ENCODE measurements at places on chromosomes 4 and X. TPM values are rescaled to one million over a fixed set of nuclear protein-coding genes. Genes with fewer than 3 reads are reported as not detected.

TBC1D9 gene
- 47.8 TPM for total RNA-seq

DNA sequence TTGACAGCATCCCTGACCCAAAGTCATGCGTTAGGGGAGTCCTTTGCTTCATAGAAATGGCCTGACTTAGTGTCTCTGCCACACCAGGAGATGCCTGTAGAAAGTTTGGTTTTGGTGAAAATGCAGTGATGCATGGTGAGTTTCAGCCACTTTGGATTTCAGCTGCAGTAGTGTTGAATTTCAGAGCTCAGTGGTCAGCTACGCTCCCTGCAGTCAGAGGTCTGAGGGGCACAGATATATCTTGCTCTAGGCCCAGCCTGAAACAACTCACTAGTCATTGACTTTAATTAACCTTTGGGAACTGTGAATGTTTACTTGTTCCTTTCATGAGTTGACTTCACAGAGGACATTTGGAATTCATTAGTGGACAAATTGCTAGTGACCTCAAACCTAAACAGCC lies 17.5 kb downstream of the RBMX2 start:
- no peak for DNase-seq

DNA sequence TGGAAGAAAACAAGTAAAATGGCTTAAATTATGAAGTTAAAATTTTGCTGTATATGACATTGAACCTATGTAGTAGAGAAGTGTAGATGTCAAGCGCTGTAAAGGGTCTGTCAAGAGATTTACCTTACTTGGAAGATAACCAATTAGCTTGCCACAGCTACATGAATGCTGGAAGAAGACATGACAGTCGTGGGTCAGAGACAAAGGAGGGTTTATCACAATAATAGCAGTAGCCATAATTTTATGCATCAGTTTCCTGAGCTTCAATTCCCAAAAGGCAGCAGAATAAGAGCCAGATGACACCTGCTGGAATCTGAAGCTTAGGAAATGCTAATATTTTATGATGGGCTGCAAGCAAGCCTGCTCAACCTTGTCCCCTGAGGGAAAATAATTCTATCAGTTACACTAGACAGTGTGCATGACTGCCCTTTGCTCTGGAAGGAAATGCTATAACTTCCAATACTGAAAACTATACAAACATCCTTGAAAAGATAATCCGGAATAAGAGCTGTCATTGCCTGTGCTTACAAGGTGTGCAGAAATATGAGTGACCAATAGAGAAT lies 292.9 kb downstream of the PRDM5 start:
- no peak for DNase-seq

- DNase-seq = no peak
Measured at GRCh38 chr4:15719506-15719905, 16.6 kb downstream of the BST1 start.

- DNase-seq = no peak
Measured at GRCh38 chr4:78369679-78370078, 181.9 kb upstream of the ANXA3 start.

DNA sequence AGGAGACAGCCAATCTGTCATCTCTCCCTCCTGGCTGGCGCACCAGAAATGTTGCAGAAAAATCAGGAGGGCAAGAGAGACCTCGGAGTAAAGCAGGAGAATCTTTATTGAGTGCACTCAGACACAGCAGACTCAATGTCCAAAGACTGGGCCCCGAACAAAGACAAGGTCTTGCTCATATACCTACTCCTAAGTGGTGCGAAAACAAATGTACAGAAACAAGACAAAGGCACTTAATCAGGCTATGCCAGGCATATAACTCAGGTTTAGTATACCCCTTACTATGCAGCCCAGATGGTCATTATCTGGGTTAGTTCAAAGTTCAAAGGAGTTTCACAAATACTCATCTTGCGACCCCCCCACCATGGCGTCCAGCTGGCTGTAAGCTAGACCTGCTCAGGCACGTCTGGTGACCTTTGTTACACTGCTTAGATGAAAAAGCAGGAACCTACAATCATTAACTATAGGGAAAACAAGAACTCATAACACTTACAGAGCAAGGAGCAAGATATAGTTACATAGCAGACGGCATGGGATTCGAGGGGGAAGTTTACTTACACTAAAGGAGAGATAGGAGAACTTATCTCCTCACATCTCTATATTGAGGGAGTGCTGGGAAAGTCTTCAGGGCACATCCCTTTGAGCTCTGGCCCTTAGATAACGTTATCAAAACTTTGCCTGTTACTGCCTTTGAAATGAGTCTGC lies 27.5 kb downstream of the SULT1E1 start:
- DNase-seq = no peak

DNA sequence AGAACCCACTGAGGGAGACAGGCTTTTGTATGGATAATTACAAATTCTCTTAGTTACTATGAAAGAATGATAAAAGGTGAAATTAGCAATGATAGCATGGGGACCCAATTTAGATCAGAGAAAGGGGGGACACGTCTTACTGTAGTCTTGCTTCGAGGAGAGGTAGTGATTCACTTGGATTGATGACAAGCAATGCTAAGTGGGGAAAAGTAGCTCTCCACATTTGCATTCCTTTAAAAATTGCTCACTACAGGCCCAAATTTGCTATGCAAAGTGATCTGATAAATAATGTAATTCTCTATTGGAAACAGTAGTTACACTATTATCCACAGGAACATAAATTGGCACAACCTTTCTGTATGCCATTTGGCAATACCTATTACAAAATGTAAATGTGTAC lies 42.5 kb upstream of the MAP3K15 start:
- no peak for DNase-seq

DNA sequence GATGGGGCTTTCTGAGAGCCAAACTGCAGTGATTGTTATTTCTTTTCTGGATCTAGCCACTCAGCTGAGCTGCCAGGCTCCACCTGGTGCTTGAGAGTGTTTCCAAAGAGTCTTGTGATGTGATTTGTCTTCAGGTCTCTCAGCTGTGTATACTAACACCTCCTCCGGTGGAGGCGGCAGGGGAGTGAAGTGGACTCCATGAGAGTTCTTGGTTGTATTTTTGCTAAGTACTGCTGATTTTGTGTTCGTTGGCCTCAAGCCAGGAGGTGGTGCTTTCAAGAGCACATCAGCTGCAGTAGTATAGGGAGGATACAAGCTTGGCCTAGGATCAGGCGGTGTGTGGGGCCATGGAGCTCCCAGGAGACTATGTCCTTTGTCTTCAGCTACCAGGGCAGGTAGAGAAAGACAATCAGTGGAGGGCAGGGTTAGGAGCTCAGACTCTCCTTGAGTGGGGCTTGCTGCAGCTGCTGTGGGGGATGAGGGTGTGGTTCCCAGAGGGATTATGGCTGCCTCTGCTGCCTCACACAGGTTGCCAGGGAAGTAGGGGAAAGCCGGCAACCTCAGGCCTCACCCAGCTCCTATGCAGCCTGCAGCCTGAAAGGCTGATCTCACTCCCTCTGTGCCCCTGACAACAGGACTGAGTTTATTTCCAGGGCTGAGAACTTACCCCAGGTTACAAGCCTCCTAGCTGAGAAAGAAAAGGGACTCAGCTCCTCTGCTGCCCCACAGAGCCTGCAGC lies 62.4 kb downstream of the NPFFR2 start:
- no peak for DNase-seq

DNA sequence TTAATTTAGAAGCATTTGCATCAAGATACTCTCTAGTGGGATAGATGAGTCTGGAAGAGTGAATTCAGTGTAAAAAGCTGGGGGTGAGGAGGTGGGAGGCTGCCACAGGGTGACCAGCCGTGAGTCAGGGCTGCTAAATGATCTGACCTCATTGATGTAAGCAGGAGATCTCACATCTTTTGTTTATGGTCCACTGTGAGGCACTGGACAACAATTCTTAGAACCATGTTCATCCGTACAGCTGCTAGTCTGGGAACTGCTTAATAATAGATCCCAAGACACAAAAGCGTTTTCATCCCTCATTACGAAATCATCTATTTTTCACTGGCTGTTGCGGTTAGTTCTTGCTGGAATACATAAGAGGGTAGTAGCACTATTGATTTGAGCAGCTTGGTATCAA lies 14.1 kb downstream of the KLF3 start:
- DNase-seq = no peak

DNA sequence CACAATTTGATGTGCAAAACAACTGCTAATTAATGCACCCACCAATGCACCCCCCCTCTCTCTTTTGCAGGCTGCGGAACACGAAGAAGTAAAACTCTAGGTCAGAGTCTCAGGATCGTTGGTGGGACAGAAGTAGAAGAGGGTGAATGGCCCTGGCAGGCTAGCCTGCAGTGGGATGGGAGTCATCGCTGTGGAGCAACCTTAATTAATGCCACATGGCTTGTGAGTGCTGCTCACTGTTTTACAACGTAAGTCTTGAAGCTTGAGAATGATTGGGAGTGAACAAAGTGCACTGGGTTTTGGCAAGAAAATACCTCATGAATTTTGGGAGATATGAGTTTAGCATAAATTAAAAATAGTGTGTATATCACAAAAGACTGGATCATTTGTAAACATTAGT lies 28.9 kb downstream of the TMPRSS11E start:
- no peak for DNase-seq
